ENCODE measurements at places on chromosomes 12 and 14.

DNA sequence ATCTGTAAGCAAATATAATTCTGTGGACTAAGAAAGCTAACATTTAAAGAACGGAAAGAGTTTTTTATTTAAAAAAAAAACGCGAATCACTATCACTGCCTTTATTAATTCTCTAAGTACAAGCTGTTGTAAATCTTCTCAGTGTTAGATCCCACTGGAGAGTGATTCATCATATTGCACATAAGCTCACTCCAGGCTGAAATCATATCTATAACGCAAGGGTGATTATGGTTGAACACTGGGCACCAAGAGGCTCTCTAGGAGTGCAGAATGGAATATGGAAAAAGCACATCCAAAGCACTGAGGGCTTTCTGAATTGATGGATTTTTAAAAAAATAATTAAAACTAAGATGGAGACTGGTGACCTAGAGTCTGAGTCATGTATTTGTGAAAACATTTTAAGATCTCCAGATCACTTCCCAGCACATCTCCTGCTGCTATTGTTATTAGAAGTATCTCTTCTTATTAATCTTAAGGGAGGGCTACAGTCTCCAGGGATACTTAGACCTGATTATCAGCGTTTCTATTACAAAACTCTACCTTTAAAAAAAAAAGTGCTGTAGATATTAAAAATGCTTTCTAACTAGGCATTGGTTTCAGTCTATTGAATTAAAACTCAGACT, 1106.8 kb downstream of the AACS start:
- DNase-seq = no peak

GRCh38 chr12:56528846-56529245, 7.2 kb downstream of the RBMS2 start:
- no peak for DNase-seq

- DNase-seq = no peak
These were observed 954 bp upstream of the SLC39A2 start for GRCh38 chr14:20998139-20998538.

- DNase-seq = no peak
These were observed 45.4 kb downstream of the DCAF5 start for GRCh38 chr14:69107407-69108003.

DNA sequence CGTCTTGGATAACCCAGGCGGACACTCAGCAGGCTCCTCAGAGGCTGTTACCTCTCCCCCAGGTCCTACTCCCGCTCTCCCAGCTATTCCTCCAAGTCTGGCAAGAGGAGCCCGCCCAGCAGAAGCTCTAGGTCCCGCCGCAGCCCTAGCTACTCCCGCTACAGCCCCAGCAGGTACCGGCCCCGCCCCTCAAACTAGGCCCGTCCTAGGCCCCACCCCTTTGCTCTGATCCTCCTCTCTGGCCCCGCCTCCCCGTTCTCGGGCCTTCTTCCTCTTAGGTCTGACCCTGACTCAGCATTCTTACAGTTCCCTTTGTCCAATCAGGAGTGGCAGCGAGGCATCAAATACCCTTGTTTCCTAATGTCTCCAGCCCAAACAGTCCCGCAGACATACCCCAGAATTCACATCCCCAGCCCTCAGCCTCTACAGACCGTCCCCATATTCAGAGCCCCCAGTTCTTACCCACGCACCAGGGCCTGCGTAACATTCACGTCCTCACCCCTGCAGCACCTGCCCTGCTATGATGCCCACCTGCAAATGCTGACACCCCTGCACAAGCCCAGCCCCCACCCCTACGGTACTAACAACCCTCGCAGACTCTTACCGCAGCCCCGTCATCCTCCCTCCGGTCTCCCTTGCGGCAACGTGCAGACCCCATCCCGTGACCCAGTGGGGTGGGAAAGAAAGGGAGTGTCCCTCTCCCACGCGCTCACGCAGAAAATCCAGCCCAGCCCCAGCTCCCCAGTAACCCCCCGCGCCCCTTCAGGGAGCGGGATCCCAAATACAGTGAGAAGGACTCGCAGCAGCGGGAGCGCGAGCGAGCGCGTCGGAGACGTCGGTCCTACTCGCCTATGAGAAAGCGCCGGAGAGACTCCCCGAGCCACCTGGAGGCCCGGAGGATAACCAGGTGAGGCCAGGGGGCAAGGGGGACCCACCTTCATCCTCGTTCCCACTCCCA, 25.0 kb upstream of the HSPB8 start:
- no peak for DNase-seq

- DNase-seq = no peak
These were observed 18.0 kb upstream of the ATF1 start for GRCh38 chr12:50745861-50746260.

DNA sequence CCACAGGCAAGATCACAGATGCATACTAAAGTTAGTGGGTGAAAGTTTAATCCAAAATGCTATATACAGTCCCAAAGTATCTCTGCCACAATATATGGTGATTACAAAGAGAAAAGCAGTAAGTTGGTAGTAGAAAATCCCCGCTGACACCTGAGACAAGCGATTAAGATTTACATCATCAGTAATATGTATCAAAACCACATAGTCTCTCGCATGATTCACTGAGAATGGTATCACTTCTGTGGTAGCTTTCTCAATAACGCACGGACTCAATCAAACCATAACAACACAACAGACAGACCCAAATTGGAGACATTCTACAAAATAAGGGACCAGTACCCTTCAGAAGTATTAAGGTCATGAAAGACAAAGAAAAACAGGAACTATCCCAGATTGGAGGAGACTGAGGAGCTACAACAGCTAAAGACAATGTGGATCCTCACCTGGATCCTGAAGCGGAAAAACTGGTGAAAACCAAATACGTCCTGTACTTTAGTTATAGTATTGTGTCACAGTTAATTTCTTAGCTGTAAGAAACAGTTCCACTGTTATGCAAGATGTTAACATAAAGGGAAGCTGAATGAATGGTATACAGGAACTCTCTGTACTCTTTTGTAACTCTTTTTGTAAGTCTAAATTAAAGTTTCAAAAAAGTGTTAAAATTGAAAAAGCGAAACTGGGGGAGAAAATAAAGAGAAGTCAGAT, 51.0 kb downstream of the SPTLC2 start:
- DNase-seq = no peak

GRCh38 chr12:97283297-97283696, 179.3 kb upstream of the RMST start:
- DNase-seq = no peak

DNA sequence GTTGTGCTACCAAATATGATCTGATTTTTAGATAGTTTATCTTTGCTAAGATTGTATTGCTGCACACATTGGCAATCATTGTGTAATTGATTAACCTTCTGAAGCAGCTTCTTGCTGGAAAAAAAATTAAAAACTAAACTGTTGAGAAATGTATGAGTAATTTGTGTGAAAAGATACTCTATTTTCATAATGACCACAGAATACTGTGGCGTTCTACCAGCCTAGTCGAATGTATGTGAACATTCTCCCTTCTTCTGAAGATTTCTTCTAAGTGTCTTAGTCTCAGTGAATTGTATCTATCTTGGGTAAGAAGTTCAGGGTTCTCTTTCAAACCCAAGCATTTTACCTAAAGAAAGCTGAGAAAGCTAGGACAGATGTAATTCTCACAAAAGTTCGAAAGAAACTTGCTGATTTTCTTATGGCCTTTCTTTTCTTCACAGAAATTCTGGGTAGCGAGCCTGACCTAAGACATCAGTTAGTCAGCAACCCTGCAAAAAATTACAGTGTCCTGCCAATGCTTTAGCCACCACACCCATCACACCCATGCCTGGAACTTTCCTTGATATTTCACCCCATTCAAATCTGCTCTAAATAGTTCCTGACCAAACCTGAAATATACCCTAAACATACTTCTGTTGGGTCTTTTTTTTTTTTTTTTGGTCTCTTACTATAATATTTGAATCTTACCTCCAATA, 27.1 kb upstream of the C12orf71 start:
- no peak for DNase-seq

DNA sequence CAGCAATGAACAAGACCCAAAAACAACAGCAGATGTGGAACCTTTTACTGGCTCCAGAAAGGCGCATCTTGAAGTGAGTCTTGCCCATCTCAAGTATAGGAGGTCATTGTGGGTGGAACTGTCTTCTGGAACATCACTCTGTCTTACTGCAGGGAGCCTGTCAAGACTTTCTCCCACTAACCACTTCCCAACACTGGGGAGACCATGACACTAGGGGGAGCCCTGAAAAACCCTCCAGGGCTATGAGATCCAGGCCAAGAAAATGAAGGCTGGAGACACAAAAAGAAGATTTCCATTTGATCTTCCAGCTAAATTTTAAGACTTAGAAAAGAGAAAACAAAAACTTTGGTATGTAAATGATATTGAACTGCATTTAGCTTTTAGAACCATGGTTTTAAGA, 13.5 kb upstream of the ATG14 start:
- no peak for DNase-seq
